ENCODE measurements at places on chromosomes 7 and 10.

DNA sequence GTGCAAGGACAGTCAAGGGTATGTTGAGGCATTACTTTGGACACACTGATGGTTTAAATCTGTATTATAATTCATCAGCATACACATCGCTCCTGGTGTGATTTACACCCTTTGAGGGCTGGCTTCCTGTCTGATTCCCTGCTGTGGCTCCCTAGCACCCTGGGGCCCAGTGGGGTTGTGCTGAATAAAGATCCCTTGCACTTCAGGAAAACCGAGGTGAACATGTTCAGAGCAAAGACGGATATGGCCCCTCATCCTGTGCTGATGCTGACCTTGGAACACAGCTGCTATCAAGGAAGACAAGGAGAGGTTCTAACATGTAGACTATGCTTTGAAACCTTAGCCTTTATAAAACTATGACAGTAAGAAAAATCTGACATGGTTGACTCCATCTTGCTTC lies 84.6 kb upstream of the UNC5B start:
- DNase-seq = no peak

DNA sequence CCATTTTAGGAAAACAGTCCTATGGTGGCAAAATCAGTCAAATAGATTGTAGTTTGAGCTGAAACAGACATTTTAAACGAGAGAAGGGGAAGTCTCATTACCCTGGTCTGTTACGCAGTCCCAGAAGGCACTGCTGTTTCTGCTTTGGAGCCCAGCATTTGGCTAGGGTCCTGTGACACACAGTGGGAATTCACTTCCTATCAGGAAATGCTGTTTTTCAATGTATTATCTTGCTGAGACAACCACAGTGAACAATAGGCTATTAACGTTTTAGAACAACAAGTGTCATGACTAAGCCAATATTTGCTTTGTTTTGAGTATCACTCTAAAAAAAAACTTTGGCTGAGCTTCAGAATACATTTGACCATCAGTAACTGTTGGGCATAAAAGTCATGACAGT lies 74.1 kb downstream of the ADD3 start:
- DNase-seq = peak; percentile 56

GRCh38 chr10:119310806-119311205 lies 103.4 kb downstream of the GRK5 start:
- DNase-seq = no peak

DNA sequence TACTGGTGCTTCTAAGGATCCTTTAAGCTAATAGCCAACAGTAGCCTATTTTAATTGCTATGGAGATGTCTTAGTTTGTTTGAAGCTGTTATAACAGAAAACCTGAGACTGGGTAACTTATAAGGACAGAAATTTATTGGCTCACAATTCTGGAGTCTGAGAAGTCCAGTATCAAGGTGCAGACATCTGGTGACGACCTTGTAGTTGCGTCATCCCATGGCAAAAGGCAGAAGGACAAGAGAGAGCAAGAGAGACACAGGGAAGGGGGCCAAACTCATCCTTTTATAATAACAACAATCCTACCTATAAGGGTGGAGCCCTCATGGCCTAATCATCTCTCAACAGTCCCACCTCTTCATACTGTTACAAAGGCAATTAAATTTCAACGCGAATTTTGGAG lies 39.1 kb downstream of the NRCAM start:
- no peak for DNase-seq

GRCh38 chr7:16695621-16696237 lies 49.7 kb downstream of the BZW2 start:
- no peak for DNase-seq

DNA sequence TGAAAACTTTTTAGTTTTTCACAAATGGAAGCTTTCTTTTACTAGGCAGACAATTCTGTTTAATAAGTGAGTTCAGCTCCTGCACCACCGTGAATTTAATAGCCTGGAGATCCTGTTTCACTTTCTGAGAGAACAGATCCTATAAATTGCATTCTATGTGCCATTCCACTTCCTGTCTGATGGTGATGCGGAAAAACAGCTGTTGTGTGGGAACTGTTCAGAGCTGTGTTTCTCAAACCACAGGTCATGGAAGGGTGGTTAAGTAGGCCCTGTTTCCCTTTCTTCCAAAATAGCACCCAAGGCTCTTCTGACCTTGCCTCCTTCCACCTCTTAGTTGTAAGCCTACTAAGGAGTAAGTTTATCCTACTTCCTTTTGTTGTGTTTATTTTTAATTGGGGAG lies 97.2 kb upstream of the DKK1 start:
- DNase-seq = no peak

DNA sequence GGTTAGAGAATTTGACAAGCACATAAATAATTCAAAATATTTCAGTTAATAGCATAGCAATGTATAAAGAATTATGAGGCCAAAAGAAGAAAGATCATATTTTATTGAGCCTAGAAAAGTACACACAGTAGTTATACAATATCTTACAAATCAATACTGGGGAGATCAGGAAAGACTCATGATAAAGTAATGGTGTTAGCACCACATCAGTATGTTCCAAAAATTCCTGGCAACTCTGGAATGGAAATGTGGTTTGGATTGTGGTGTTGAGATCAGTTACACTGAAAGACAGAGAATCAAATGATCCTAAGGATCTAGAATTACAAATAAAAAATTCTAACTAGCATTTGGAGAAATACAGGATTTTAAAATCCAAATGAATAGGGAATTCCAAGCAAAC lies 420.5 kb upstream of the CNTNAP2 start:
- no peak for DNase-seq

- DNase-seq = no peak
Measured at GRCh38 chr7:55381696-55382095, 16.6 kb downstream of the LANCL2 start.

GRCh38 chr7:23216021-23216420 lies 30.6 kb upstream of the GPNMB start:
- DNase-seq = peak; percentile 68

DNA sequence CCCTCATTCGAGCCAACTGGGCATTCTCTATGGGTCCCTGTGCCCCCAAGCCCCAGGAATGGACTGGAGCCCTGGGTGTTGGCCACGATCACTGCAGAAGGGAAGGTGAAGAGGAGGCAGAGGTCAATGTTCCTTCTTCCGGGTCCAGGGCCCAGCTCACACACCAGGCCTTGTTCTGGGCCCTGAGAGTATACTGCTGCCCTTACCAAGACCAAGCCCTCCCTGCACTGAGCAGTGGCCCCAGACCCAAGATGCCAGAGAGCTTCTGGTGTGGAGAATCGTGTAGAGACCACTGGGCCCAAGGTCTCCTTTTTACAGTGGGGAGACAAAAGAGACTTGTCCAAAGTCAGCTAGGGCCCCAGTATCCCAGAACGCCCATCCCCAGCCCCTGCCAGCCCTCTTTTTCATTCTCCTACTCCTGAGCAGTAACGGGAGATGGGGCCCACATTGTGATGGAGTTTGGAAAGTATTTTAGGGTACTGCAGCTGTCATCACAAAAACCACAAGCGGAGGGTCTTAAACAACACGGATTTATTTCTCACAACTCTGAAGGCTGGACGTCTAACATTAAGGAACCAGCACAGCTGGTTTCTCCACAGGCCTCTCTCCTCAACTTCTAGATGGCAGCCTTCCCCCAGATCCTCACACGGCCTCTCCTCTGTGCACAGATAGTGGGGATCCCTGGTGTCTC lies 79.4 kb downstream of the PDGFA start:
- no peak for DNase-seq

- DNase-seq = no peak
Measured at GRCh38 chr10:78224602-78225001, 190.9 kb downstream of the RPS24 start.

DNA sequence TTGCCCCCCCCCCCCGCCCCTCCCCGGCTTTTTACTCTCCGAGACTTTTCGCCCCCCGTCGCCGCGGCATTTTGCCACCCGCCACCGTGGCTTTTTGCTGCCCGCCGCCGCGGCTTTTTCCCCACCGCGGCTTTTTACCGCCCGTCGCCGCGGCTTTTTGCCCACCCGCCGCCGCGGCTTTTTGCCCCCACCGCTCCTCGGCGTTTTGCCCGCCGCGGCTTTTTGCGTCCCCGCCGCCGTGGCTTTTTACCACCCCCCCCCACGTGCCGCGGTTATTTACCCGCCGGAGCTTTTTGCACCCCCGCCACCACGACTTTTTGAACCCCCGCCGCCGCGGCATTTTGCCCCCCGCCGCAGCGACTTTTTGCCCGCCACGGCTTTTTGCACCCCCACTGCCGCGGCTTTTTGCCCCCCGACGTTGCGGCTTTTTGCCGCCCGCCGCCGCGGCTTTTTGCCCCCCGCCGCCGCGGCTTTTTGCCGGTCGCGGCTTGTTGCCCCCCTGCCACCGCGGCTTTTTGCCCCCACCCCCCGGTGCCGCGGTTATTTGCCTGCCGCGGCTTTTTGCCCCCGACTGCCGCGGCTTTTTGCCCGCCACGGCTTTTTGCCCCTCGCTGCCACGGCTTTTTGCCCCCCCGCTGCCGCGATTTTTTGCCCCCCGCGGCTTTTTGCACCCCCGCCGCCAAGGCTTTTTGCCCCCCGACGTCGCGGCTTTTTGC lies 461.1 kb downstream of the ZNF33B start:
- DNase-seq = no peak

DNA sequence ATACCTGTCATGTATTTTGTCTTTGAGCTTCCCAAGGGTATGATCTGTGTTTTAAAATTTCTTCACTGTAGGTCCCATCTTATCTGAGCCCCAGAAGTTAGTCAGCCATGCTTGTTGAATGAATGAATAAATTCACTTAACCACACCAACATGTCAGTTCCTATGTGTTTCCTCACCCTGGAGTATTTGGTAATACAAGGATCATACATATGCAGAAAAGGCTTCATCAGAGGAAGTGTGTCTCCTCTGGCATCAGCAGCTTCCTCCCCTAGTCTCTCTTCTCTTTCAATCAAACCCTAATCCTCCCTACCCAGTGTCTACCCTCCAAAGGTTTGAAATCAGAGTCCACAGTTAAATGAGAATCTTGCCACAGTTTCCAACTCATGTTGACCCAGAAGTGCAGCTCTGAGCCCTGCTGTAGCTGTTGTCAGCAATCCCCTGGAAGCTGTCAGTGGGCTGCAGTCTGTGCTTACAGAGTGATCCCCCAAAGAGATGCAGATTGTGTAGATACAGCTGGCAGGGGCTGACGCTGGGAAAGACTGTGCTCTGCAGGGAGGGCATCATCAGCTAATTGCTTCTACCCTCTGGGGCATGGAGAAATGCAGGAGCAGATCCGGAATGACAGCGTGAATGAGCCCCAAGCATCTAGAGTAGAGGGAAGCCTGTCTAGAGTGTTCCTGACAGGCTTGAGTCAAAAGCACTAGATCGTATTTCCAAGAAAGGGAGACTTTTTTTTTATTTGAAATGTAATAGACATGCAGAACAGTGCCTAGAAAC lies 105.0 kb upstream of the WDR11 start:
- DNase-seq = no peak

DNA sequence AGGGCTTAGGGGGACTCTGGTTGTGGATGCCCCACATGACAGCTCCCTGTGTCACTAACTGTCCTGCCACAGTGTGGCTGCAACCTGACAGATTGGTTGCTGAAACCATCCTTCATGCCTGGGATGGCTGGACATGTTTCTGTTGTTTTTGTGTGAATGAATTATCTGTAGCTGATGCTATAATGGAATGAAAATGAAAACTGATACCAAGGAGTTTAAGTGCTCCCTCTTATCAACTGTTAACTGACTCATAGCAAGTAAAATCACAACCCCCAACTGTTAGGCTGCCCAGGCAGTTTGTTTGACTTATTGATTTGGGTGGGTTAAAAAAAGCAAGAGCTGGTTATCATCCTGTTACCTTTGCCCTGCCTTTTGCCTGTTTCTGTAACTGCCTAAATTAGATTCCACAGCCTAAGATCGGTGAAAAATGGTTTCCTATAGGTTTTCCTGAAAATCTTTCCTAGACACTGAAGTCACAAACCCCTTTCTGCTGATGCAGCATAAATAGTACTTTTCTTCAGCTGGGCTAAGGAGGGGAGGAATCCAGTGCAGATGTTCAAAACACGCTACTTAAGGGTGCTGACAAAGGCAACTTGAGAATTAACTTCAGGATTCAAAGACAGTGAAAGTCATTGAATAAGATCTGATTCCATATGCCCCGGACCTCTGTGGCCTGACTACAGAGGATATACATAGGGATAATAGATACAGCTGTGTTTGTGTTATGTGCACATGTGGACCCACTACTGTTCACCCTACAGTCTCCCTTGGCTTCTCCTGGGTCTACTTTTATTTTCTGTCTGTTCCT lies 5.7 kb downstream of the FRAT2 start:
- no peak for DNase-seq

GRCh38 chr10:103481974-103482531 lies 3.0 kb upstream of the CALHM3 start:
- DNase-seq = no peak

Measured in Right ventricle myocardium superior (tissue), 1 donor.